Kidney tubule cell (primary cell): ENCODE measurements at places on chromosomes 12 and 14.

GRCh38 chr12:17928708-17929366, 161.2 kb downstream of the RERGL start:
- peak; percentile 84 for DNase-seq

DNA sequence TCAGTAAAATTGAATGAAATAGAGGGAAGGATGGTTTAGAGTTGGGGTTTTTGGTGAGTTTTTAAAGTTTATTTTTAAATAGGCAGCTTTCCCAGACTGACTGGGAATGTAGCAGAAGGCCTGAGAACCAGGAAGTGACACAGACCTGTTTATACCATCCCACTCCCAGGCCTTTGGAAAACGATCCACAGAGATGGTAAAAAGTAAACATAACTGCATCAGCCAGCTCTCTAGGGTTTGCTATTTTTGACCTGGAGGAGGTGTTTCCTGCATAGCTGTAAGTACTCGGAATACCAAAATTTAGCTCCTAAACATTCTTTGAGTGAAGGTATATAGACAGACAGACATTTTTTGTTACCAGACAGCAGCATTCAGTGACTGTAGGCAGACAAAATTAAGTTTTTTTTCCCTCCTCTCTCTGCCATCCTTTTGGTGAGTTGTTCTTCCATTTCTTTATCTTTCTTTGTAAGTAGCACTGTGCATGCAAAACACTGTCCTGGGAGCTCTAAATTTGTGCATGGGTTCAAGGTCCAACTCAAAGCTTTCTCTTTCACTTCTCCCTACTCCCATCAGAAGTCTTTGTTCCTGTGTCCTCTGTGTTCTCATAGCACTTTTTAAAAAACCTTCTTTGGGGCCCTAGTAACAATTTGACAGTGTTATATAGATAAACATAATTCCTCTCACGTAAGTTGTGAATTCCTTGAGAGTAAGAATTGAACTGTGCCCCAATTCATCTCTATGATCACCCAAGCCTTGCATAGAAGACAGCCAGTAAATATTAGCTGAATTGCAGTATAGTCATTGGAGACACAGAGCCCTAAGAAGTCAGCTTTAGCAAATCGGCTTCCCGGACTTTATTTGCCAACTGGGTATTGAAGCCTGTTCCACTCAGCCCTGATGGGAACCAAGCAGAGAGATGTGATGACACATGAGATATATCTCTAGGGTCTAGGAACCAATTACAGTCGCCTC, 37.4 kb downstream of the SUSD6 start:
- DNase-seq: peak; percentile 53

- DNase-seq: no peak
Observed at GRCh38 chr14:97224016-97224415, 426.8 kb downstream of the VRK1 start.

DNA sequence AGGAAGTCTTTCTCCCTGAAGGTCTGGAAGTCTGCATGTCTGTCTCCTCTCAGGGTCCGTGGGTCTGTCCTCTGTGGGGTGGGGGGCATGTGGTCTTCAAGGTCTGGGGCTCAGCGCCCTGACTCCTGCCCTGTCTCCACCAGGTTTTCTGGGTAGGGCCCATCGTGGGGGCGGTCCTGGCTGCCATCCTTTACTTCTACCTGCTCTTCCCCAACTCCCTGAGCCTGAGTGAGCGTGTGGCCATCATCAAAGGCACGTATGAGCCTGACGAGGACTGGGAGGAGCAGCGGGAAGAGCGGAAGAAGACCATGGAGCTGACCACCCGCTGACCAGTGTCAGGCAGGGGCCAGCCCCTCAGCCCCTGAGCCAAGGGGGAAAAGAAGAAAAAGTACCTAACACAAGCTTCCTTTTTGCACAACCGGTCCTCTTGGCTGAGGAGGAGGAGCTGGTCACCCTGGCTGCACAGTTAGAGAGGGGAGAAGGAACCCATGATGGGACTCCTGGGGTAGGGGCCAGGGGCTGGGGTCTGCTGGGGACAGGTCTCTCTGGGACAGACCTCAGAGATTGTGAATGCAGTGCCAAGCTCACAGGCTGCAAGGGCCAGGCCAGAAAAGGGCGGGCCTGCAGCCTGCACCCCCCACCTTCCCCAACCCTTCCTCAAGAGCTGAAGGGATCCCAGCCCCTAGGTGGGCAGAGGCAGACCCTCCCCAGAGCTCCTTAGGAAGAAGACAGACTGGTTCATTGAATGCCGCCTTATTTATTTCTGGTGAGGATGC, 3.4 kb downstream of the AQP5 start:
- no peak for DNase-seq

DNA sequence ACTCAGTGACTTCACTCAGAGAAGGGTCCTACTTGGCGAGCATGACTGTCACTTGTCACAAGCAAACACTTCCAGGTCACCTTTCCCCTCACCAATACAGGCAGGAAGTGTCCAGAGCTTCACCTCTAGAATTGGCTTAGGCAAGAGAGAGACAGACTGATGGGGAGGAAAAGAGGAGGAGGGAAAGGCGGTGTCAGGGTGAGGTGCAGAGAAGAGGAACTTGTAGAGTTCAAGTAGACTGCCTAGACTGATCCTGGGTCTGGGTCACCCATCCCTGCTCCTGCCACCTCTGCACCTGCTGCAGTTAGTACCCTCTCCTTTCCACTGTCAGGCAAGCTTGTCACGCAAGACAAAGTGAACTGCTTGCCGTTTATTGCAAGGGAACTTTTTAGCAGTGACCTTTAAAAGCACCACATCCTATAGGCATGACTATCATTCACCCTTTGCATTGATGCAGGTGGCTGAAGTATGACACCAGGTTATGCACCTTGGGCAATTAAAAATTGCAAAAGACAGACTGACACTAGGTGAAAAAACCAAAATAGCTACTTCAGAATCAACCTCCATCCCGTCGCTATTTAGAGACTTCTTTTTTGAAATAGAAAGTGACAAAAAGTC, 292.4 kb downstream of the SYT1 start:
- no peak for DNase-seq

- no peak for DNase-seq
Observed at GRCh38 chr14:64993266-64993930, 6.7 kb downstream of the FNTB start.

DNA sequence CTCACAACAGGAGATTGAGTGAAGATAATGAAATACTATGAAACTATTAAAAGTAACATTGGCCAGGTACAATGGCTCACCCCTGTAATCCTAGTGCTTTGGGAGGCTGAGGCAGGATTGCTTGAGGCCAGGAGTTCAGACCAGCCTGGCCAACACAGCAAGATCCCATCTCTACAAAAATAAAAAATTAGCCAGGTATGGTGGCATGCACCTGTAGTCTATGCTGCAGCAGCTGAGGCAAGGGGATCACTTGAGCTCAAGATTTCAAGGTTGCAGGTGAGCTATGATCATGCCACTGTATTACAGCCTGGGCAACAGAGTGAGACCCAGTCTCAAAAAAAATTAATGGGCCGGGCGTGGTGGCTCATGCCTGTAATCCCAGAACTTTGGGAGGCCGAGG, 14.9 kb downstream of the RAD9B start:
- DNase-seq: no peak

DNA sequence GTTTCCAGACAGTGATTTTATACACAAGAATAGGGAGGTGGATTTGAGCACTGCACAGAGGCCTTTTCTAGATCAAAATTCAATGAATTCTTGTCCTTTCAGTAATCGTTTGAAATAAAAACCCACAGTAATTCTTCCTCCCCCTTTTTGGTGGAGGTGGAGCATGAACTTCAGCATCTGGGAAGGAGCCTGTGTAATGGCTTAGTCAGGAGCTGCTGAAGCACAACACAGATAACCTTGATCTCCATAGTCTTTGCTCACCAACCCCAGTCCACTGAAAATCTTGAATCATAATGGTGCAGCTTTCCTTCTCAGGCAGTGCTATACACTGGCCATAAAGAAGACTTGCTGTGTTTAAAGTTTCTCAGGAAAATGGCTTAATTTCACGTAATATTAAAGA, 6.4 kb upstream of the TBPL2 start:
- DNase-seq: peak; percentile 92

DNA sequence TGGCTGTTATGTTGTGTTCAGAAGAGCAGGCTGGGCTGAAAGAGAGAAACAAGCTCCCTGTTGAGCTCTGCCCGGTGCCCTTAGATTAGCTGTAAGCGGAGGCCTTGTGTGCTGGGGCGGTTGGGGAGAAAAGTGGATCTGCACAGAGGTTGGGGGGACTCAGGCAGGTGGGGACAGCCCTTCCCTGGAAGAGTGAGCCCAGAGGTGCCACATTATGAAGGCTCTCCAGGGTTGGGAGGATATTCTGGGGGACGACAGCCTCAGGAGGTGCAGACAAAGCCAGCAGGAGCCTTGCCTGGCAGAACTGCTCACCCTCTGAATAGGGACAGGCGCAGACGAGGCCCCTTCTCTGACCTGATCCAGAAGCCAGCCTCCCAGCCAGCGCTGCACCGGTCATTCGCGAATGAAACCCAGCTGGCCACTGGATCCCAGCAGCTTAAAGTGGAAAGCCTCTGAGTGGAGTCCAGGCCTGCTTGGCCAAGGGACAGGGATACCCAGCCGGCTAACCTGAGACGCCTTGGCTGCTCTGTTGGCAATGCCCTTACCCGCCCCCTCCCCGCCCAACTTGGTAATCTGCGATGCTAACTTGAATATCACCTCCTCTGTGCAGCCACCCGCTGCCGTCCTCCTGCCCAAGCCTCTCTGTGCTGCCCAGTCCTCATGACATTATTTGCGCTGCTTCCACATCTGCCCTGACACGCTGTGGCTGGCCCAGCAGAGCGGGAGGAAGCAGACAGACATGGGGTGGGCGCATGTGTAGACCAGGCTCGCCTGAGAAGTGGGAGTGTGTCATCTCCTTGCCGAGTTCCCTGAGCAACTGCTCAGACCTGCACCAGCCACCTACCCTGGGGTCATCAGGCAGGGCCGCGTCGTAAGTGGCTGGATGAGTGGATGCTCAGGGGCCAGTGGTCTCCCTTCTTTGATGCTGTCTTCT, 5.6 kb downstream of the HIP1R start:
- peak; percentile 75 for DNase-seq

DNA sequence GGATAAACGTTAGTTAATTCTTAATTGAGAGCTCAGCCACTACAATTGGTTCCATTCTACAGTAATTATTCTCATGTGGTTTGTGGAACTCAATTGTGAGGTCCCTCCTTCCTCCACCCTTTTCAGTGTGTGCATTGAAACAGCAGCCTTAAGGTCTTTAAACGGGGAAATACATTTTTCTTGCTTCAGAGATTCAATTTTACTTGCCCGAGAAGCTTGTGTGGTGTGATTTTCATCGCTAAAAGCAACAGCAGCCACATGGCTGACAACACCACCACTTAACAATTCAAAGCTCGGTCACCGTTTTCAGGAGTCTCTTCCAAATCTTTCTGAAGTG, 733 bp upstream of the PPFIBP1 start:
- DNase-seq: no peak

GRCh38 chr12:97967831-97968230, 505.2 kb downstream of the RMST start:
- DNase-seq: no peak

DNA sequence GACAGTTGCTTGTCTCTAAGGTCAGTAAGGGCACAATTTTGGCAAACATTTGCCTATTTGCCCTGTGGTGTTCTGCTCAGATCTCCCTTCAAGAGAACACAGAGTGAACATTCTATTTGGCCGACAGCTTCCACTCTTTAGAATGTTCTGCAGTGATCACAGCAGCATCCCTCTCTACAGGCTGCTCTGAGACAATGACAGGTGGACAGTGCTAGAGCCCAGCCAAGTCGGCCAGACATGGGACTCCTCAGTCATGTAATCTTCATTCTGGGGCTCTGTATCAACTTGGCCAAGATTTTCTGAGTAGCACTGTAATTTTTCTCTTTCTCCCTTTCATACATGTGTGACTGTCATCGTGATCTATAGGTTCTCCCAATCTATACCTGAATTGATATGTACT, 34.8 kb downstream of the TIMELESS start:
- no peak for DNase-seq

GRCh38 chr12:48979602-48980388, 1.7 kb downstream of the WNT1 start:
- DNase-seq: no peak

GRCh38 chr14:38989922-38990546, 113.0 kb downstream of the SEC23A start:
- no peak for DNase-seq

DNA sequence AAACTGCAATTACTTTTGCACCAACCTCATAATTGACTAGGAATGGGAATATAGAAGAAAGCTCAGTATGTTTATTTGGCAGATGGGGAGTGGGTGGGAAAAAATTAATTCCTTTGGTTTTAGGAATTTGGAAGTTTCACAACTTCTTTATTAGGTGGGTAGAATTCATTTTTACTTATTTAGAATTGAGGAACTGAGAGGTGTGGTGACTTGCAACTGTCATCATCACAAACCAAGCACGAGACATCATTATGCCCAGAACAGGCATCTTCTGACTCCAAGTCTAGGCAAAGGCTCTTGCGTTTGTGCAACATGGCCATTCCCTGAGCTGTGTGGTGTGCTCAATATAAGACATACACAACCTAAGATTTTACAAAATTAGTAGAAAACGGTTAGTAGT, 380.0 kb downstream of the ATP23 start:
- DNase-seq: no peak

- DNase-seq: no peak
Observed at GRCh38 chr12:44748950-44749468, 127.1 kb downstream of the NELL2 start.

GRCh38 chr12:116426391-116427136, 132.6 kb upstream of the MAP1LC3B2 start:
- peak; percentile 87 for DNase-seq

DNA sequence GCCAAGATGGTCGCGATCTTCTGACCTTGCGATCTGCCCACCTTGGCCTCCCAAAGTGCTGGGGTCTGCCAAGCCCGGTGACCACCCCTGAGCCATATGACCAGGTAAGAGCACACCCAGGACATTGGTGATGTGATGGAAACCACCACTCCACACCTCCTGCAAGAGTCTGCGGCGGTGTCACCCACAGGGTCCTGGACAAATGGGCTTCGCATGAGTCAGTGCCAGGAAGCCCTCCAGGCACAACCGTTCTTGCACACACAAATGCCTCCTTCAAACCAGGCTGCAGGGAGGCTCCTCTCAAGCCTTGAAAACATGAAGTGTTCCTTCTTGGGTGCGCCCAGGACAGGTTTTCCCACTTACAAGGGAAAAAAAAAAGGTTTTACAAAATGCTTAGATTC, 16.6 kb downstream of the PITPNM2 start:
- peak; percentile 42 for DNase-seq

- DNase-seq: no peak
Observed at GRCh38 chr12:86407620-86408208, 151.5 kb upstream of the MGAT4C start.

DNA sequence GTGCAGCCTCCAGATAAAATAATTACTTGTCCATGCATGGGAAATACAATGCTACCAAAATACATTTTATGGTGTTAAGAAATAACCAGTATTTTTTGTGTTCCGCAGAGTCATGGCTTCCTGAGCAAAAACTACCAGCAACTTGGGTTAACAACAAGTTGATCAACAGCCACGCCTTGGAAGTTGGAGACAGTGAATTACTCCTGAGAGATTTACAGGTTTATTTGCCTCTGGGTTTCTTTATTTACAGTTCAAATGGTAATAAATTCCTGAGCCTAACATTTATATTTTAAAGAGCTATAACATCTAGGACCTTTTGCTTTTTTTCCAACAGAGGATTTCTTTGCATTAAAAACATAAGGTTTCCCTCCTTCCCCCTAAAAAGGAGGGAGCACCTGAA, 194.0 kb downstream of the IPO8 start:
- no peak for DNase-seq
